ENCODE measurements at places on chromosomes 16 and 17.

DNA sequence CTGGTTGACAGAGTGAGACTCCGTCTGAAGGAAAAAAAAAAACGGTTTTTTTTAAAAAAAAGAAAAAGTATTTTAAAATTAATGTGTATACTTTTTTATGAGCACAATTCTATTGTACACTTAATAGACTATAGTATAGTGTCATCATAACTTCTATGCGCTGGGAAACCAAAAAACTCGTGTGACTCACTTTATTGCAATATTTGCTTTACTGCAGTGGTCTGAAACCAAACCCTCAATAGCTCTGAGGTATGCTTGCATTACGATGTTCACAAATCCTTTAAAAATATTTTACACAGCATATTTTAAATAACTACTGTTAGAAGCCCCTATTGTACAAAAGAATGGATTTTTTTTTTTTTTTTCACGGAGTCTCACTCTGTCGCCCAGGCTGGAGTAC lies 12.4 kb upstream of the MAP2K6 start:
- no peak for DNase-seq

GRCh38 chr17:78142119-78142861 lies 3.9 kb upstream of the C17orf99 start:
- DNase-seq: peak; percentile 71

DNA sequence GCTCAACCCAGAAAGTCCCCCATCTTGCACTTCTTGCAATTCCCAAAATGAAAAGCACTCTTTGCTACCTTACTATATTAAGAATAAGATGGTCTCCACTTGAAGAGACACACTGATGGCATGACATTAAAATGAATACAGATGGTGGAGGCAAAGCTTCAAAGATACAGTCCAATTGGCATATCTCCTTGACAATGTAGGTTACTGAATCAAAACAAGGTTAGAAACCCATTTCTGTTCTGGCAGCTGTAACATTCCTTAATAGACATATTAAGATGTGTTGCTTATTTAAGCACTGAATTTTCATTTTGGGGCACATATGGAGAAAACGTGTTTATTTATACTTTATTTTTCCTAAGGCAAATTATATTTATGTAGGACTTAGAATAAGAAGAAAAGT lies 1262.8 kb upstream of the CDH8 start:
- DNase-seq: no peak

DNA sequence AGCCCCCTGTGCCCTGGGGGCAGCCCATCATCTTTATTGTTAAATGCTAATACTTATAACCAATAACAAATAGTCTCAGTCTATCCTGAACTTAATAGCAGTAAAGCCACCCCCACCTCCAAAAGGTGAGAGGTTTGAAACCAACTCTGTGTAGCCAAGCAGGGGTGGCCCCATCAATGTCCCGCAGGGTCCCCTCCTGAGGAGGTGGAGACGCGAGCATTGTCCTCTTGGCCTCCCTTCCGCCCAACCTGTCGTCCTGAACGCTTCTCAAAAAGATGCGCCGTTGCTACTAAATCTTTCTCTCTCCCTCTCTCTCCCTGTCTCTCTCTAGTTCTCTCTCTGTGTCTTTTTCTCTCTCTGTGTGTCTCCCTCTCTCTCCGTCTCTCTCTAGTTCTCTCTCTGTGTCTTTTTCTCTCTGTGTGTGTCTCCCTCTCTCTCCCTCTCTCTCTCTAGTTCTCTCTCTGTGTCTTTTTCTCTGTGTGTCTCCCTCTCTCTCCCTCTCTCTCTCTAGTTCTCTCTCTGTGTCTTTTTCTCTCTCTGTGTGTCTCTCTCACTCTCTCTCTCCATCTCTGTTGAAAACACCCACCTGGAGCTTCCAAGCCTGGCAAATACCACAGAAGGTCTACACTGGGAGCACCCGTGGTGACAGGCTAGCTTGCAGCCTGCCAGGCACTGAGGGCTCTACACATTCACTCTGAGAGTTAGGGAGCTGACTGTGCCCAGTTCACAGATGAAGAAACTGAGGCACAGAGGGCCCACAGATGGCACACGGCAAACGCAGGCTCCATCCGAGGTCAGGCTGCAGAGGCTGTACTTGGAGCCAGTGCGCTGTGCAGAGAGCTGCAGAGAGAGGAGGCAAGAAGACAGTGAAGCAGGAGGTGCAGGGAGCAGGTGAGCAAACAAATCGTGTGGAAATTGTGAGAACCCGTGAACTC lies 185.9 kb downstream of the C16orf95 start:
- DNase-seq: no peak

DNA sequence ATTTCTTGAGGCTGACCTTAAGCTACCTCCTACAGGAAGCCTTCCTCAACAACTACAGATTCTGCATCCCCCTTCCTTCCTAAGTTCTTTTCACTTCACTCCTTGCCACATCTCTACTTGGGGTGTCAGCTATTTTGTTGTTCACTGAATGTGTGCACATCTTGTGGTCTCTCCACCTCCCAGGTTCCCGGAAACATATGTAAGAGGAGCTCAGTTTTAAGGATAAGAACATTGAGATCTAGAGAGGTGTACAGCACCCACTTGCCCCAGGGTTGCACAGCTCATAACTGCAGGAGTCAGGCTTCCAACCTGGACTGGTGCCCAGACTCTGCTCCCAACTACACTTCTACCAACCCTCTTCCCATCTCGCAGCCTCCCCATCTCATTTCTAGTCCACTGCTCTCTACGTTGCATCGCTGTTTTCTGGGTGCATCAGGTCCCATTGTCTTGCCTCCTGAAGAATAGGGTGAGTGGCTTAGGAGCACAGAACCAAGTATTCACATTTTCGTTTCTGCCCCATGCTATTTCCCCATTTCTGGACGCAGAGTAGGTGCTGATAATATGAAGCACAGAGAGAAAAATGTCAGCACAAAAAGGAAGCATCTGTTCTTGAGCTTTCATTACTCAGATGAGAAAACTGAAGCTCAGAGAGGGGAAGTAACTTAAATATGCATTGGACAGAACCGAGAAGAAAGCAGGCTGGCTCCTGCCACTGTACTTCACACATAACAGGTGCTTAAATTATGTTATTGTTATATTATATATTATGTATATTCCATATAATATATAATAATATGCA lies 292.0 kb upstream of the CCL2 start:
- DNase-seq: no peak

Measured in GM23248 (cell line).